Skin of body (tissue), 3 donors: ENCODE measurements at places on chromosomes 12 and 14. TPM values are rescaled to one million over a fixed set of nuclear protein-coding genes. Genes with fewer than 3 reads are reported as not detected.

The SLC39A2 gene
- 9.5 TPM for total RNA-seq

The NFATC4 gene
- total RNA-seq = 33.7 TPM

The IL22 gene
- total RNA-seq = not detected

- DNase-seq = no peak
Observed at GRCh38 chr14:21521501-21521900, 4.6 kb downstream of the SALL2 start.

DNA sequence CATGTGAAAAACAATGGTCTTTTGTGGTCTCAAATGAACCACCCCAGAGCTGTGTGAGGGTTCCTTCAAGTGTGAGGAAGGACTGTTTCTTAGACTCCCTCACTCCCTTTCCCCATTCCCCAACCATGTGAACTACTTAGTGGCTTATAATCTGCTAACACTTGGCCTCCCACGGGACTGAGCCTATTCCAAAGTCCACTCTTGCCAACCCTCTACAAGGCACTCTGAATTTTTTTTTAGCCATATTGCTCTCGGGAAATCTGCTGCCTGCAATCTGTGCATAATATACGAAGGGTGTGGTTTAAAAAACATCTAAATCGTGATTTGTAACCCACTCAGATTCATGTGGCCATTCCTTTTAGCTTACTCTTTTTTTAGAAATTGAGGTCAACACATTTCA, 2.6 kb downstream of the SVOP start:
- no peak for DNase-seq

The ITPR2 gene
- 63.4 TPM for total RNA-seq
